ENCODE measurements at places on chromosomes 12 and 14.

DNA sequence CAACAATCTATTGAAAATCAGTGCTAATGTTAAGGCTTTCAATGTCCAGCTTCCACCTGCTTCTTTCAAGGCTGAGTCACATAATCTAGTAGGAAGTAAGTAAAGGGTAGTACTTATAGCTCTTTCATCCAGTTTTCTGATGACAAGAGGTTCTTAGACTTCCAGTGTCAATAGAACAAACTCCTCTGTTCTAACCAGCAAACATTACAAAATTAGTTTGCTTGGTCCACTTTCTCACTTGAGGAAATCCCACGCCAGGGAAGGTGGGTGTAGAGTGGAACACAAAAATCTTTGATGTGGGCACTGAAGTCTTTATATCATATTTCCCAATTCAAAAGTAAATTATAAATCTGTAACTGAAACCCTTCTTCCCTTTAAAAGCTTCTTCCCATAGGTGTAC lies 2.6 kb downstream of the NPC2 start:
- DNase-seq, result no peak

- DNase-seq, result no peak
Observed at GRCh38 chr12:109681986-109682707, 31.5 kb upstream of the FAM222A start.

DNA sequence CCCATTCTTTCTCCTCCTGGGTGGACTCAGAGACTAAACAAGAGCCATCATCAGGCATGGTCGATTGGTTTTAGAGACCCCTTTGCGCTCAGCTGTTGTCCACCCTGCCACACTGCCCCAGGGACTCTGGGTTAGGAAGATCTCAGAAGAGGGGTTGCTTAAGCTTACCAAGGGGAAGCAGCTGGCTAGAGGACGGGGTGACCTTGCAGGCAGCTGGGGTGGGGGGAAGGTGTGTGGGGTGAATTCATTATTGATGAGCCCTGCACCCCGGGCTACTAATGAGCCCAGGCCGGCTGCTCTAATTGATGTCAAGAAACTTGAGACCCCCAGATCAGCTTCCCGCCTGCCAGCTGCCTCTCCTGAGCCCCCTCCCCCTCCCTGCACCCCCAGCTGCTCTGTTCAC lies 8.7 kb upstream of the ZNF385A start:
- no peak for DNase-seq

DNA sequence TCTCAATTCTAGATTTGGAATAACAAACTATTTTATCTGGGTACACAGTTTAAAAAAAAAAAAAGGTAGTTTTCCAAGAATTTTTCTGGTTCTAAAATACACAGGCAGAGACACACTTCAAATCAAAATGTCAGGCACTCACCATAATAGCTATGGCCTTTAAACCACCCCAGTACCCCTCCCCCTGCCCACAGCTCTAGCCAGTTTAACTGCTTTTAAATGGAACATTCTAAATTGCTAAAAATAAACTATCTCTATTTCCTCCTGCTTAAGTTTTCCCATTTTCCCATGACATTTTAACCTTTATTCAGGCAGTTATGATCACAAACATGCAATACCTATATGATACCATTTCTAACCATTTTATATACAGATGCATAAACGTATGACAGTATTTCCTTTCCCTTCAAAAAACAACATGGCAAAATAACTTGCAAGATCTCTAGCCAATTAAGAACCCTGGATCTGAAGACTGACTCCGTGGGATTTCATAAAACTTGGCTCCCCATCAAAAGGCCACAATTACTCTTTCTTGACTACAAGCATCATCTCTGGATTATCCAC lies 46.3 kb downstream of the PPP2R5E start:
- no peak for DNase-seq

DNA sequence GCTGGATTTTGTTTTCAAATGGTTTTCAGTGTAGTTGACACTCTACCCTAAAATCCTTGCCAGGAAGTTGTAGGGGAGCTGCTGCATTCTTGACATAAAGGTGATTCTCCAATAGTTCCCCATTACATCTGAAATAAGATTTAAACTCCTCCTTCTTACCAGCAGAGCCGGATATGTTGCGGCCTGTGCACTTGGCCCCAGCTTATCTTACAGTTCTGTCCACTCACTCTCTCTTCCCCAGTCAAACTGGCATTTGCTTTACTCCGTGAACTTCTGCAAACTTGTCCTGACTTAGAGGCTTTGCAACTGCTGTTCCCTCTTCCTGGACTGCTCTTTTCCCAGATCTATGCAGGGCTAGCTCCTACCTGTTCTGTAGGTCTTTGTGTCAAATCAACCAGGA lies 929.5 kb downstream of the VRK1 start:
- no peak for DNase-seq

DNA sequence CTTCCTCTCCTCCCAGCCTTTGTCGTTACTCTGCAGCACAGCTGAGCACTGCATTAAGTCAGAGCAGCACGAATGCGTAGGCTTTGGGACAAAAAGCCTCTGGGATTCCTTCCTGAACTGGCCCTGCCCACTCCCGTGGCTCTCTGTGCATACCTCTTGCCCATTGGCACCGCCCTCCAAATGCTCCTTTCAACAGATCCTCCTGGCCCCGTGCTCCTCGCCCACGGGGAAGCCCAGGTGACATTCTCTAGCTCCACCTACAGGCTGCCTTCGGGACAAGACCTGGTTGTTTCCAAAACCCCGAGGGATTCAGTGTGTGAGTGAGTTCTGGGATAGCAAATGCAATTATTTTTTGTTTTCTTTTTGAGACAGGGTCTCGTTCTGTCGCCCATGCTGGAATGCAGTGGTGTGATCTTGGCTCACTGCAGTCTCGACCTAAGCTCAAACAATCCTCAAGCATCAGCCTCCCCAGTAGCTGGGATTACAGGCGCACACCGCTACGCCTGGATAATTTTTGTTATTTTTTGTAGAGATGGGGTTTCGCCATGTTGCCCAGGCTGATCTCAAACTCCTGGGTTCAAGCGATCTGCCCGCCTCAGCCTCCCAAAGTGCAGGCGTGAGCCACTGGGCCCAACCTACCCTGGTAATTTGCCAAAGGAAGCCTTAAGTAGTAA lies 17.9 kb upstream of the TDRD9 start:
- DNase-seq, result peak; percentile 90

DNA sequence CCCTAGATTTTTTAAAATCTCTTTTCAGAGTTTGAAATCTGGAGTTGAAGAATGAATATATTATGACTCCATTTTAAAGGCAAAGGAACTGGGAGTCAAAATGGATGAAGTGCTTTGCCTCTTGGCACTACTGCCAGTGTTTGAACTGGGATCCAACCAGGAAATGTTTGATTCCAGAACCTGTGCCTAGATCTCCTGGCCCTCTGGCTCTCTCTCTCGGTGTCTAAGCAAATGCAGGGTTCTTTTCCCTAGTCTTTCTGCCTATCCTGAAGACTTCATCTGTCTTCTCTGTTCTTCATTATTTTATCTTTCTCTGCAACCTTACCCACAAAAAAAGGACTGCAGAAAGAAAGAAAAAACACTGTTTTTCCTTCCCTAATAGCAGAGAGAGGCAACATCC lies 17.0 kb downstream of the BTG1 start:
- no peak for DNase-seq

- DNase-seq, result no peak
Observed at GRCh38 chr14:83850092-83850491, 1679.9 kb upstream of the FLRT2 start.

- DNase-seq, result no peak
Observed at GRCh38 chr12:113940357-113941207, 25.5 kb downstream of the RBM19 start.

DNA sequence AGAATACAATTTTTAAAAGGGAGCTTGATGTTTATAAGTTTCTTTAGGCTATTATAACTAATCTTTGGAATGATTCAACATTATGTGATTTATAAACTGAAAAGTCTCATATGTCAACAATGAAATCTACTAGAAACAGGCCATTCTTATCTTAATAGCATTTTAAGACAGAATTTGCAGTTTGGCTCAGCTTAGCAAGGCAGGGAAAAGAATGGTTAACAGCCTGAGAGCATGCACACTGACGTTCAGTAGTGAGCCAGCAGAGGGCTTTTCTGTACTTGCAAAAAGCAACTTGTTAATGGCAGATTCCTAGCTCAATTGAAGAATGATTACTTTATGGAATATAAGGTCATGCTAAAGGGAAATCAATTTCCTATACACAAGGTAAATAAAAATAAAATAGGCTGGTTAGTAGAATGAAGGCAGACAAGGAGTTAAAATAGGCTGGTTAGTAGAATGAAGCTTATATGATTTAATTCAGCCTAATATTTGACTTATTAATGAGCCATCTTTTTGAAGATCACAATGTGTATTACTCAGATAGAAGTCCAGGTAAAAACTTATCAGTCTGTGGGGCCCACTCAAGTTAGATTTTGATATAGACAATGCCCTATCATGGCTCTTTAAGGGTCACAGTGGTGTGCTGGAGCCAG lies 95.9 kb downstream of the OTOGL start:
- no peak for DNase-seq

GRCh38 chr14:56357428-56357827 lies 222.2 kb upstream of the TMEM260 start:
- no peak for DNase-seq

- DNase-seq, result no peak
Observed at GRCh38 chr12:68231229-68231628, 5.6 kb upstream of the IL26 start.
